ENCODE measurements at places on chromosomes 3 and 15. TPM values are rescaled to one million over a fixed set of nuclear protein-coding genes. Genes with fewer than 3 reads are reported as not detected.
A peak's percentile ranks its signal among the peaks of the same experiment; 100 is the strongest.

The ATP8B4 gene
- polyA plus RNA-seq = 0.07 TPM

The SLC28A2 gene
- polyA plus RNA-seq = 0.14 TPM

The ERICH6 gene
- 0.19 TPM for polyA plus RNA-seq

The LIPC gene
- polyA plus RNA-seq = not detected

The CRTC3 gene
- 2.8 TPM for polyA plus RNA-seq

The RUBCN gene
- 13.1 TPM for polyA plus RNA-seq

The CSPG5 gene
- 0.86 TPM for polyA plus RNA-seq

The LXN gene
- 10.0 TPM for polyA plus RNA-seq

DNA sequence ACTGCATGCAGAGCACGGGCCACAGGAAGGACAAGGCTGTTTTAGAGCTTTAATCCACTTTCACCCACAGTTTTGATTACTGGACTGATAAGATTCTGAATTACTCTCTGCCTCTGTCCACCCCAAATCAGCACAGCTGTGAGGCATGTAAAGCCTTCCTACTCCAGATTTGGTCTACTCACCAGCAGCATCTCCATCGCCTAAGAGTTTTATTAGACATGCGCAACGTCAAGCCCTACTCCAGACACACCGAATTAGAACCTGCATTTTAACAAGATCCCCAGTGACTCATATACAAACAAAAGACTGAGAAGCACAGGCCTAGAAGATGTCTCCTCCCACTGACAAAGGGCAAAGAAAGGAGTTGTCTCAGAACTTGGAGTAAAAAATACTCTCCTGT, 221.2 kb downstream of the TUSC7 start:
- no peaks in the 10 kb centered on the region for H3K36me3 ChIP-seq
- no peak overlapping the region for H3K27ac ChIP-seq
- H3K4me3 ChIP-seq = no peak overlapping the region
- H3K4me1 ChIP-seq = no peaks in the 10 kb centered on the region

DNA sequence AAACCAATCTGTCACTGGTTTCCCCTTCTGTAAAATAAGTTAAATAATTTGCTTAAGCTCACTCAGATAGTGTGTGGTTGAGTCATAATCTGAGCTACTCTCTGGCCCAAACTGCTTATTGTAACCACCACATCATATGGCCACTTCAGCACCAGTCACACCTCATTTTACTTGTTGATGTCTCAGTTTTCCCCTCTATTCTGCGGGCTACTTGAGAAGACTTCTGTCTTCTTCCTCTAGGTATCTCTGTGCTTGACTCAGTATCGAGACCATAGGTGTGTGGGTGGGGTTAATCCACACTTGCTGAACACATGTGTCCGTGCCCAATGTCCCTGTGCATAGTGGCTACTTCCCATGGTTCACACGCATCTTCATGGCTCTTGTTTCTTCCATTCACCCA, 32.9 kb downstream of the CRYGS start:
- H3K27me3 ChIP-seq = no peaks in the 10 kb centered on the region
- no peak overlapping the region for H3K4me3 ChIP-seq
- DNase-seq = no peak
- H3K27ac ChIP-seq = no peak overlapping the region
- no peaks in the 10 kb centered on the region for H3K36me3 ChIP-seq

- no peak overlapping the region for H3K27ac ChIP-seq
- no peaks in the 10 kb centered on the region for H3K27me3 ChIP-seq
- DNase-seq = no peak
- H3K36me3 ChIP-seq = no peaks in the 10 kb centered on the region
- peaks cover 14% of the 10 kb centered on the region for H3K4me1 ChIP-seq
Observed at GRCh38 chr3:175410251-175410650, 551.1 kb downstream of the NAALADL2 start.

DNA sequence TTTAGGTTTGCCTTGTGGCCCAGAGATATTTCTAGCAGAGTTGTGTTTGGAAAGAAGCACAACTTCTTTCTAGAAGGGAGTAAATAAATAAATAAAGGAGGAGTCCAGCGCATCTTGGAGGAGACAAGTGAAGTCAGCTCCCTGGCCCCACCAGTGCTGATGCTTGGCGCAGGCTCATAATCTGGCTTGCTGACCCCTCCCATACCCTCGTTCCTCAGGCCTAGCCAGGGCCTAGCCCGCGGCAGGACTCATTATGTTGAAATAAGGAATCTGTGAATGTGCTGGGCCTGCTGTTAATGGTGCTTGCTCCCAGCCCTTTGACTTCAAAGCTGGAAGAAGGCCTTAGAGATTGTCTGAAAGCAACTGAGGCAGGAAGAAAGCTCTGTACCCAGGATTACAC, 3.1 kb downstream of the ZNF710 start:
- no peak overlapping the region for H3K4me3 ChIP-seq
- no peaks in the 10 kb centered on the region for H3K36me3 ChIP-seq
- no peak for DNase-seq
- peaks cover 37% of the 10 kb centered on the region for H3K4me1 ChIP-seq
- H3K27ac ChIP-seq = no peak overlapping the region
- peaks cover 12% of the 10 kb centered on the region for H3K27me3 ChIP-seq

- H3K27ac ChIP-seq = no peak overlapping the region
- H3K36me3 ChIP-seq = no peaks in the 10 kb centered on the region
- peak; percentile 48 for DNase-seq
- no peaks in the 10 kb centered on the region for H3K27me3 ChIP-seq
- H3K4me3 ChIP-seq = no peak overlapping the region
Observed at GRCh38 chr3:113086560-113087461, 96.0 kb downstream of the GTPBP8 start.

DNA sequence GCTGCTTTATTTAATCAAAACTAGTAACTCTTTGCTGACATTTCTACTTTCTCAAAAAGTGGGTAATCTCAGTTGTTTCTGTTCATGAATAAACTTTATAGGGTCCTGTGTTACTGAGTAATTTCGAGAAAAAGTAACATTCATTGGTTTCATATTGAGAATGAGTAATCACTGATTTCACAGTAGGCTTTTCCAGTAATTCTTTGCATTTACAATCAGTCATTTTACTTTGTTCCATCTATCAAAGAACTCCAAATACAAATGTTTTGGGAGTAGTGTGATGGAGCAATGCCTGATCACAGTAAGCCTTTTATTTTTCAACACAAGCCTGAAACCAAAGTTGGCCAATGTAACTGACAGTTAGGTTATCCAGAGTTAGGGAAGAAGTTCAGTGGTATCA, 353.6 kb downstream of the ULK4 start:
- H3K4me3 ChIP-seq = no peak overlapping the region
- no peak overlapping the region for H3K27ac ChIP-seq
- H3K4me1 ChIP-seq = no peaks in the 10 kb centered on the region
- no peak for DNase-seq
- H3K36me3 ChIP-seq = no peaks in the 10 kb centered on the region
- no peaks in the 10 kb centered on the region for H3K27me3 ChIP-seq

DNA sequence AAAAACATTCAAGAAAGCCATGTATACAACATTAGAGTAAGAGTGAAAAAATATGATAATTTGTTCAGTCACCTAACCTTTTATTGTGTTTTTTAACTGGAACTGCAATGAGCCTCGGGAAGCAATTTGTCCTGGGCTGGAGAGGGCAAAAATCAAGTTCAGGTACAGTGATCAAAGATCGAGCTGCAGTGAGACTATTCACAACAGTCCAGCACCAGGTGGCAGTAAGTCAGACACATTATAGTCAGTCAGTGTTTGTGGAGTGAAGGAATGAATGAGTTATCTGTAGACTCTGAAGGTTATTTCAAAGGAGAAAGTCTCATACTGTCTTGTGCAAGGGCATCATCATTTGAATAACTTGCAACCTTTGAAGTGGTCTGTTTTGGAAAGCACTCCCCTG, 116.6 kb downstream of the CHDH start:
- no peaks in the 10 kb centered on the region for H3K27me3 ChIP-seq
- no peak overlapping the region for H3K27ac ChIP-seq
- no peaks in the 10 kb centered on the region for H3K36me3 ChIP-seq

DNA sequence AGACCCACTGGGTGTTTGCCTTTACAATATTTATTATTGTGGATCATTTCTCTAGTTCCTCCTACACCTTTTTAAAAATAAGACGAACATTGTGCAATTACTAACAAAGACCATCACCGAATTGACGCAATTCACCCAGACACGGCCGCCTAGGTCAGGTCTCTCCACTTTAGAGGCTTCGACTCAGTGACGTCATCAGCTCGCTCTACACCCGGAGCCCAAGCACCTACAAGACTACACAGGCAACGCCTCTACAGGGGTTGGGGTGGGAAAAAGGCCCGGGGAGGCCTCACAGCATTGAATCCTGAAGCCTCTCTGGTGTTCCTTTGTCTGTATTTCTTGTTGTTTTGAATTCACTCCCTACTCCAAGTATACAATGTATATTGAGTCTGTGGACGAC, 16.6 kb downstream of the ZIC4 start:
- no peaks in the 10 kb centered on the region for H3K36me3 ChIP-seq
- H3K4me3 ChIP-seq = peak overlapping the region; percentile 81
- no peak overlapping the region for H3K27ac ChIP-seq
- peak; percentile 73 for DNase-seq

DNA sequence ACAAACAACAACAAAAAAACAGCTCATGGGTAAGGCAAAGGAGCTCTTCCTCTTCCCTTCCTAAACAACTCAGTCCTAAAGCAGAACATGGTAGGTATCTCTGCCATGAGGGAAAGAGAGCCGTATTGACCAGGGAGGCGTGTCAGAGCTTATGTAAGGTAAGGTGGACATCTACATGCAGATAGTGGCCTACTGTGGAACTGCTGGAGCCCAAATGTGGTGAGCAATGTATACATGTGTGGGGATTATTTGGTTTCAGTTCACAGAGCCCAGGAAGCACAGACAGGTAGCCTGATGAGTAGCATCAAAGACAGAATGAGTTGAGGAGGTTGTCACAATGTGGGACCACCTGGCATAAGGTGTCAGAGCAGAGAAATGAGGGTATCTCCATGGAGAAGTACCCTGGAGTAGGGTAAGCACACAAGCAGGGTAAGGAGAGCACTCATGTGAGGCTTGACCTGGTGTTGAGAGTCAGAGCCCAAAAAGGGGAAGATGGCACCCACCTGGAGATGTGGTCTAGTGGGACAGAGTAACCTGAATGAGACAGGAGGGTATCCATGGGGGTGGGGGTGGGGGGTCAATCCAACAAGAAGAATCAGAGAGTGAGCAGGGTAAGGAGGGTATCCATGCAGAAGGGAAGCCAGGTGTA, 45.5 kb downstream of the DENND6A start:
- no peaks in the 10 kb centered on the region for H3K36me3 ChIP-seq
- H3K4me3 ChIP-seq = no peak overlapping the region
- no peak overlapping the region for H3K27ac ChIP-seq
- H3K4me1 ChIP-seq = no peaks in the 10 kb centered on the region
- no peaks in the 10 kb centered on the region for H3K27me3 ChIP-seq

DNA sequence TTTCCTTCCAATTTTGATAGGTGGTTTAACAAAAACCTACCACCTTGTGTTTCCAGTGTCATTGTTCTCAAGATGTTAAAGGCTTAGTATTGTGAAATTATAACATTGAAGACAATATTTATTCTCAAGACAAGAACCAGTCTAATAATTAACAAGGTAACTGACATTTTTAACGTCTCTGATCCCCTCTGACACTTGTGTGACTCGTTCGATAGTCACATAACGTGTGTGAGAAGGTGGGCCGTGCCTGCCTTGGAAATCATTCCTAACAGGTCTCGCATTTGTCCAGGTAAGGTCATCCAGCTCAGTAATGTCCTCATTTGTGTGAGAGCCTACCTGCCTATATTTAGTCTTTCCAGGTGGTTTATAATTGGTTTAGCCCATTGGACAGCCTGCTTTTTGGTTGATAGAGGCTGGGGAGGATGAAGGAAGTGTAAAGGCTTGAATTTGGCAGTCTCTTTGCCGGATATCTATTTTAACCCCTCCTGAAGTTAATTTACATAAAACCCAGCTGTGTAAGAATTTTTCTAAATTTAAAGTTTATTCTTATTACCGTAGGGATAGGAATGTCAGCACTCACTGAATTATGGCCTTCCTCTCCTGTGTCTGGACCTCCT, 94.4 kb downstream of the AKAP13 start:
- H3K4me3 ChIP-seq = no peak overlapping the region
- H3K27me3 ChIP-seq = no peaks in the 10 kb centered on the region
- no peaks in the 10 kb centered on the region for H3K36me3 ChIP-seq
- no peak overlapping the region for H3K27ac ChIP-seq
- H3K4me1 ChIP-seq = peaks cover 44% of the 10 kb centered on the region
- no peak for DNase-seq

DNA sequence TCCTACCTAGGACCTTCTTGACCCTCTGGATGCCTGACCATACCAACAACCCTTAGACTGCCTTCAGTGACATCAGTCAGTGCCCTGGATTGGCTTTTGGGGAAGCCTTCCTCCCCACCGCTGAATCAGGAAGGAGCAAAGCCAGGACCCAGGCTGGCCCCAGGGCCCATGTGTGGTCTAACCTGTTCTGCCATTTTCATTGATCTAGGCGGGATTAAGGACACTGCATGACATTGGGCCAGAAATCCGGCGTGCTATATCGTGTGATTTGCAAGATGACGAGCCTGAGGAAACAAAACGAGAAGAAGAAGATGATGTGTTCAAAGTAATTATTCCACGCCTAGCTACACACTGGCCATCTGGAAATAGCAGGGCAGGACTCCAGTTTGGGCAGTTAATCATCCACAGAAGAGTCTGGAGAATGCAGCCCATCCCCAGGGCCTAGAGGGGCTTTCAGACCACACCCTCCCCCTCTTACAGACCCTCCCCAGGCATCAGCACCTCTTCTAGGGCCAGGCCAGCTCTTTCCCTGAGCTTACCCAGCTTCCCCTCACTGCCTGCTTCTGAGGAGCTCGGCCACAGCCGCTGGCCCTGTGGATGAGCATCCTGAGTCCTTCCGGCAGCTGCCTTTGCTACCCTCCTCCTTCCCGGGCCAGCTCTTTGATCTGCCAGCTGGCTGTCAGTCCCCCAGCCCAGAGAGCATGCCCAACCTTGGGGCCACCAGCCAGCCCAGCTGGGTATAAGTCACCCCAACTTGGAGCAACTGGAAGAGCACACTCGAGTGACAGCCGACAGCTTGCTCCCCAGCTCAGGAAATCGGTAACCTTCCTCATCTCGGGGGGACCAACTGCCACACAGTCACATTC, 45.9 kb downstream of the CHDH start:
- no peak for DNase-seq
- no peaks in the 10 kb centered on the region for H3K4me1 ChIP-seq
- no peaks in the 10 kb centered on the region for H3K36me3 ChIP-seq
- H3K27me3 ChIP-seq = no peaks in the 10 kb centered on the region
- no peak overlapping the region for H3K4me3 ChIP-seq

- DNase-seq = no peak
- no peaks in the 10 kb centered on the region for H3K27me3 ChIP-seq
- no peak overlapping the region for H3K4me3 ChIP-seq
- no peaks in the 10 kb centered on the region for H3K36me3 ChIP-seq
Observed at GRCh38 chr3:11300970-11301369, 28.8 kb downstream of the ATG7 start.

GRCh38 chr3:23580096-23580713, 225.6 kb upstream of the UBE2E1 start:
- H3K36me3 ChIP-seq = no peaks in the 10 kb centered on the region
- no peak overlapping the region for H3K27ac ChIP-seq
- no peaks in the 10 kb centered on the region for H3K27me3 ChIP-seq

GRCh38 chr3:186742618-186743380, 25.6 kb downstream of the KNG1 start:
- H3K4me3 ChIP-seq = no peak overlapping the region
- peaks cover 28% of the 10 kb centered on the region for H3K4me1 ChIP-seq
- no peak overlapping the region for H3K27ac ChIP-seq
- no peaks in the 10 kb centered on the region for H3K36me3 ChIP-seq
- H3K27me3 ChIP-seq = no peaks in the 10 kb centered on the region

Data from GM23338 (cell line).